ENCODE measurements at places on chromosomes 3 and 15.
A peak's percentile ranks its signal among the peaks of the same experiment; 100 is the strongest.

GRCh38 chr3:119913021-119913420 lies 131.1 kb downstream of the NR1I2 start:
- DNase-seq, result no peak

GRCh38 chr15:70283511-70283910 lies 185.8 kb upstream of the TLE3 start:
- no peak for DNase-seq

DNA sequence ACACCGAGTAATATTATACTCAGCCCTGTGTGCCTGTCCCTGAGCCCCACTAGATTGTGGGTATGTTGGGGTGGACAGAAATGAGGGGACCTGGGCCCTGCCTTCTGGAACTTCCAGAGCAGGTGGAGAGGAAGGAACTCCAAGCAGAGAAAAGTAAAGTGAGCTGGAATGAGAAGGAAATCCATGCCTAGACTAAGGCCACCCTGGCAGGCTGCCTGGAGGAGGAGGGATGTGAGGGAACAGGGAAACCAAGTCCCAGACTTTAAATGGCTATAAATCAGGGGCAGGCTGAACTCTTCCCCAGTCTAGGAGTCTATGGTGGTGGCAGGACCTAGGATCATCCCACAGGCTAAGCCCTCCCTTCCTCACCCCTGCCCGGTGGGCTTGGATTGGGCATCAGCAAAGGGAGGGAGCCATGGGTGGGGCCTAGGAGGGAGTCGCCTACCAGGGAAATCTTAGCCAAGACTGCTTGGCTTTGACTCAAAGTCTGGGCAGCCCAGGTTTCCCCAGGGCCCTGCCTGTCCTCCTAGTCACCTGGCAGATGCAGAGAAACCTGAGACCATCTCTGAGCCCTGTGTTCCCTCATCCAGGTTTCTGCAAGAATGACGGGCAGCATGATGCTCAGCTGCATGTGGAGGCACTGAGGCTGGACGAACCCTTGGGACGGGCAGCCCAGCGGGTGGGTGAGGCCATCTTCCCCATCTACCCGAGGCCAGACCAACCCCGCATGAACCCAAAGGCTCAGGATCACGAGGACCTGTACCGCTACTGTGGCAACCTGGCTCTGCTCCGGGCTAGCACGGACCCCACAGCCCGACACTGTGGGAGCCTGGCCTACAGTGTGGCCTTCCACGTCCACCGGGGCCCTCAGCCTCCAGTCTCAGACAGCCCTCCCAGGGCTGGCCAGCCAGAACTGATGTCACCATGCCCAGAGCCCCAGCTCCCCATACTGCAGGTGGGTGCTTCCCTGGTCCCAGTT lies 15.6 kb upstream of the STRA6 start:
- DNase-seq, result no peak

- no peak for DNase-seq
Observed at GRCh38 chr3:115862099-115862498, 238.8 kb downstream of the GAP43 start.

DNA sequence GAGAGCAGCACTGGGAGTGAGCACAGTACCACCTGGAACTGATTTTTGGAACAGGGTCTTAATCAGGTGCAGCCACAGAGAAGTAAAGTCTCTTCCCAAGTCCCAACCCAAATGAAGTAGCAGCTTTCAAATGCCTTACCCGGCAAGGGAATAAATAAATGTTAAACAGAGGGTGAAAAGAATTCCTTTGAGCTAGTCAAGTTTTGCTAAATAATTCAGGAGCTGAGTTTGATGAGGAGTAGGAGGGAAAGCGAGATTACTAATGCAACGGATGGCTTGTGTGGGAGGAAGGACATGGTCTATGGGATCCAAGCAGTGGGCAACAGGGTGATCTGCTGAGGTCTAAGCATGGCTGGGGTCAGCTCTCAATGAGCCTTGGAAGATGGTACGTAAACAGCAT lies 204.5 kb upstream of the ST8SIA2 start:
- no peak for DNase-seq

GRCh38 chr3:185744997-185745843 lies 79.6 kb downstream of the IGF2BP2 start:
- no peak for DNase-seq

DNA sequence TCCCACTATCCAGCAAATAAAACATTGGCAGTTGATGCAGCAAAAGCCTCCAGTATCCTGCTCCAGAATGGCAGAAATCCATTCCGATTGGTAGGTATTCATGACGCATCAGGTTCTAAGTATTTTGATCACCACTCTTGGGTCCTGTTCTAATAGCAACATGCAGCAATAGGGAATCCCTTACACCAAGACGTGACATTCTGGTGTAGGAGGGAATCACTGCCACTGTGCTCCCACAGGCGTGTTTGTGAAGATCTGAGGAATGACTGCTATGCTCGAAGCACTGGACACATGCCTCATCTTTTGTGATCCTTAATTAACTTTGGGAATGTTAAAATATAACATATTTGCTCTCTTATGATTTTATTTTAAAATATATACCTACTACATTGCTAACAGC lies 552.9 kb downstream of the MECOM start:
- DNase-seq, result no peak

DNA sequence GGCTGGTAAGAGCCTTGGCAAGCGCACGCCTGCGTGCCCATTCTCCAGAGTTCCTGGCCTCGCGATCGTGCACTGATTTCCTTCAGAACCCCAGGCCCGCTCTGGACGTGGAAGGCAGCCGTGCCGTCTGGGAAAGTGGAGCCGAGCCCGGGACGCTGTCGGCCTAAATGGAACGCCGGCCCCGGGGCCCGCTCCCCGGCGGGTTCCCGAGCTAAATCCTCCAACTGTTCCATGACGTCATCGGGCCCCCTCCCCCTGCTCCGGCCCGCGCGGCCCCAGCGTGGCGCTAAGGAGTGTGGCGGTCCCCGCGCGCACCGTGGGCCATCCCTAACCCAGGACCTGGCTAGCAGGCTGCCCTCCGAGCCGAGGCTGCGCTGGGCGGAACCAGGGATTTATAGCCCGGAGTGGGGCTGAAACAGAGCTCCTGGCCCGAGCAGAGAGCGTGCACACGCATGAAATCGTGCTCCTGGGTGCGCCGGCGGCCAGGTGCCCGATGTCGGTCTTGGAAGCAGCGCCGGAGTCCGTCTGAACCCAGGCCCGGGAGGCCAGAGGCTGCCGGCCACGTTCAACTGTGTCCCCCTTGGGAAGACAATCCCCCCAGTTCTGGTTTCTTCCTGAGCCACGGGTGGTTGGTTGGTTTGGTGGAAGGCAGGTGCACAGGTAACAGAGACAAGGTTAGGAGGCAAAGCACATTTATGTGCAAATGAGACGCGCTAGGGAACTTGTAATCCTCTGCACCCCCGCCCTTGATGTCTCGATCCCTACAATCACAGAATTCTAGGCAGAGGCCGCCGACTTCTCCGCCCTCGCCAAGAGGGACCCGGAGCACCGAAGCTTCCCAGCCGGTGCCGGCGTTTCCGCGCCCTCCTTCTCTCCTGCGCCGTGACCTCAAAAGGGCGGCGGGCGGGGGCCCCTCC lies 84.9 kb upstream of the ETV5 start:
- DNase-seq, result no peak

GRCh38 chr15:65583701-65584100 lies 27.2 kb downstream of the INTS14 start:
- peak; percentile 81 for DNase-seq

DNA sequence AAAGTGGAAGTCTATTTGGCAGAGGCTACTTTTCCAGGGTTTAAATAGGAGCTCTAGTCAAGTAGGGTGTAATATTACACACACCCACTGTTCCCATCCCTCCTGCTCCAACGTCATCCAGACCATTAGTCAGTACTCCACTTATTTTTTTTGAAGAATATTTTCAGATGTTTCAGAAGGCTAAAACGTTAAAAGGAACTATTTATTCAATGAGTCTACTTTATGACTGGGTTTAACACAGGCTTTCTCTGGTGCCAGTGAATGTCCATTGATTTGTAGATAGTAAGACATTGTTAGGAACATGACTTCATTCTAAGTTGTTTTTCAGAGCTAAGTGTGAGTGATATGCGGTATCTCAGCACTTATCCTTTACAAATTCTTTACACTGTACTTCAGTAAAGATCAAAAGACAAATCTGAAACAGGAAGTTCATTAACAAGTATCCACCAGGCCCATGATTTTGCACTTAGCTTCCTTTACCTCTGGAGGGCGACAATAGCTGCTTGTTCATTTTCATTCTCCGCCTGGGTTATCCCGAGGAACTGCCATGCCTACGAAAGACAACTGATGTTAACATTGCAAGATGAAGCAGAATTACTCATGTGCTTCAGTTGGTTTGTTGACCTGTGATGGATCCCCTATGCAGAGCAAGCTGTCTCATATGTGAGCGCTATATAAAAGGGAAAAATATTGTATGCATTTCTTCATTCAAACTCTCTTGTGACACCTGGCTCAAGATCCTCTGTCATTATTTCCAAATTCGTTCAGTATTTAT lies 158.7 kb downstream of the USP13 start:
- DNase-seq, result peak; percentile 17

GRCh38 chr15:66578286-66578875 lies 12.6 kb upstream of the LCTL start:
- peak; percentile 2 for DNase-seq

DNA sequence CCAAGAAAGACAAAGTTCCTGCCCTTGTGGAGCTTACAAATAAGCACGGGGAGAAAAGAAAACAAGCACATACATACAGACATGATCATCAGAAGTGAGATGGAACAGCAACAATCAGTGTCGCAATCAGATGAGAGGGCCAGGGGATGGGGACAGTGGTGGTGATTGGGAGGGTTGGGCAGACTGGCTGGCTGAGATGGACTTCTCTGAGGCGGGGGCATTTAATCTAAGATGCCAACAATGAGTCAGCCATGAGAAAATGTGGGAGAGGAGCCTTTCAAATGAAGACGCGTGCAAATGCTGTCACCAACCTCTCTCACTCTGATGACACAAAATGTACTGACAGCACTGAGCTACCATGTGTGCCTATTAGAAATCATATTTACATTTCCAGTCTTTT lies 81.4 kb downstream of the NCEH1 start:
- no peak for DNase-seq

GRCh38 chr15:63638839-63639238 lies 41.7 kb downstream of the FBXL22 start:
- no peak for DNase-seq

GRCh38 chr3:28915741-28916500 lies 364.9 kb upstream of the RBMS3 start:
- DNase-seq, result no peak

DNA sequence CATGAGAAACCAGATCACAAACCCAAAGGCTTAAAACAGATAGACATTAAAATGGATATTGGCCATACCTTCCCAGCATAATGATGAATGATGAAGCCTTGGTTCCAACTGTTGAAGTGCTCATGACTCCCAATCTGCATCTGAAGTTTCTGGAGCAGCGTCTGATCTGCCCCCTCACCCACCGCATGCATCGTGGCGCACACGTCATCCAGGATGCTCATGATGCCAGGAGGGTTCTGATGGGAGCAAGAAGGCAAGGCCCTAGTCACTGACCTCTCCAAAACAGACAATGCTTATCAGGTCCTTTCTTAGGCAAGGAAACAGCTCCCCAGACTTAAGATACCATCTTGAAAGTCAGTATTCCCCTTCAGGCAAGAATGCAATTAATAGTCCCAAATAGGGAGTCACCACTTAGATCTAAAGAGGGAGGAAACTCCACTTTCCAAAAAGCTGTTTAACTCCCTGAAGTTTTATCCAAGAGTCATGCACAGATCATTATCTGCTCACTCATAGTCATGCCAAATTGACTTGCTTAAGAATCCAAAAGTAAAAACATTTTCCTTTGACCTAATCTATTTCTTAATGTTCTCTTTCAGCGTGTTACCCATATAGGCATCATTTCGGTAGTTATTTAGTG lies 2.1 kb downstream of the LDHAL6B start:
- no peak for DNase-seq
